Activated T-cell treated with anti-CD3 and anti-CD28 coated beads, Interleukin-2, amount 50 U/mL, for 72 hours (primary cell): ENCODE measurements at places on chromosomes 7 and 10. TPM values are rescaled to one million over a fixed set of nuclear protein-coding genes. Genes with fewer than 3 reads are reported as not detected.

GRCh38 chr7:72057231-72057630 lies 354.9 kb downstream of the CALN1 start:
- no peaks in the 10 kb centered on the region for H3K36me3 ChIP-seq
- H3K4me3 ChIP-seq: no peak overlapping the region
- no peak for DNase-seq
- H3K4me1 ChIP-seq: peaks cover 5% of the 10 kb centered on the region
- H3K27ac ChIP-seq: no peak overlapping the region
- no peaks in the 10 kb centered on the region for H3K27me3 ChIP-seq

The SMO gene
- 2.0 TPM for total RNA-seq

- no peaks in the 10 kb centered on the region for H3K27me3 ChIP-seq
- H3K36me3 ChIP-seq: no peaks in the 10 kb centered on the region
- no peak overlapping the region for H3K27ac ChIP-seq
- H3K4me3 ChIP-seq: peak overlapping the region; percentile 88
Measured at GRCh38 chr7:100602889-100603725, 944 bp downstream of the PCOLCE start.

The LAMB4 gene
- not detected for total RNA-seq

The OGDHL gene
- 0.99 TPM for total RNA-seq

- H3K27ac ChIP-seq: peak within 1 kb of the TSS; percentile 100
- no peaks in the 10 kb centered on the region for H3K27me3 ChIP-seq
- H3K4me1 ChIP-seq: peaks cover 62% of the 10 kb centered on the region
Measured at GRCh38 chr7:50304129-50304910, at the start of gene IKZF1. Gene IKZF1 (plus strand): TSS chr7:50304716. CDS start chr7:50319062, 14,346 bp downstream.

The ARHGEF5 gene
- total RNA-seq: 13.4 TPM

The DYNC1I1 gene
- not detected for total RNA-seq

The HACD1 gene
- total RNA-seq: 5.4 TPM

DNA sequence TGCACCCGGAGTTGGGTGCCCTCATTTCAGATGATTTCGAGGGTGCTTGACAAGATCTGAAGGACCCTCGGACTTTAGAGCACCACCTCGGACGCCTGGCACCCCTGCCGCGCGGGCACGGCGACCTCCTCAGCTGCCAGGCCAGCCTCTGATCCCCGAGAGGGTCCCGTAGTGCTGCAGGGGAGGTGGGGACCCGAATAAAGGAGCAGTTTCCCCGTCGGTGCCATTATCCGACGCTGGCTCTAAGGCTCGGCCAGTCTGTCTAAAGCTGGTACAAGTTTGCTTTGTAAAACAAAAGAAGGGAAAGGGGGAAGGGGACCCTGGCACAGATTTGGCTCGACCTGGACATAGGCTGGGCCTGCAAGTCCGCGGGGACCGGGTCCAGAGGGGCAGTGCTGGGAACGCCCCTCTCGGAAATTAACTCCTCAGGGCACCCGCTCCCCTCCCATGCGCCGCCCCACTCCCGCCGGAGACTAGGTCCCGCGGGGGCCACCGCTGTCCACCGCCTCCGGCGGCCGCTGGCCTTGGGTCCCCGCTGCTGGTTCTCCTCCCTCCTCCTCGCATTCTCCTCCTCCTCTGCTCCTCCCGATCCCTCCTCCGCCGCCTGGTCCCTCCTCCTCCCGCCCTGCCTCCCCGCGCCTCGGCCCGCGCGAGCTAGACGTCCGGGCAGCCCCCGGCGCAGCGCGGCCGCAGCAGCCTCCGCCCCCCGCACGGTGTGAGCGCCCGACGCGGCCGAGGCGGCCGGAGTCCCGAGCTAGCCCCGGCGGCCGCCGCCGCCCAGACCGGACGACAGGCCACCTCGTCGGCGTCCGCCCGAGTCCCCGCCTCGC lies at the start of gene EGFR:
EGFR (plus strand) TSS at position 657 of the 830 bp plus-strand sequence. CDS start 261 bp downstream, outside the sequence.
- no peak for DNase-seq
- peaks cover 36% of the 10 kb centered on the region for H3K27me3 ChIP-seq
- no peaks in the 10 kb centered on the region for H3K4me1 ChIP-seq
- H3K4me3 ChIP-seq: peak within 1 kb of the TSS; percentile 66
- no peaks in the 10 kb centered on the region for H3K36me3 ChIP-seq

GRCh38 chr7:38428041-38428440 lies 154.6 kb upstream of the TARP start:
- H3K4me1 ChIP-seq: peaks cover 69% of the 10 kb centered on the region
- peaks cover 2% of the 10 kb centered on the region for H3K36me3 ChIP-seq
- DNase-seq: no peak
- H3K27ac ChIP-seq: no peak overlapping the region
- no peak overlapping the region for H3K4me3 ChIP-seq

DNA sequence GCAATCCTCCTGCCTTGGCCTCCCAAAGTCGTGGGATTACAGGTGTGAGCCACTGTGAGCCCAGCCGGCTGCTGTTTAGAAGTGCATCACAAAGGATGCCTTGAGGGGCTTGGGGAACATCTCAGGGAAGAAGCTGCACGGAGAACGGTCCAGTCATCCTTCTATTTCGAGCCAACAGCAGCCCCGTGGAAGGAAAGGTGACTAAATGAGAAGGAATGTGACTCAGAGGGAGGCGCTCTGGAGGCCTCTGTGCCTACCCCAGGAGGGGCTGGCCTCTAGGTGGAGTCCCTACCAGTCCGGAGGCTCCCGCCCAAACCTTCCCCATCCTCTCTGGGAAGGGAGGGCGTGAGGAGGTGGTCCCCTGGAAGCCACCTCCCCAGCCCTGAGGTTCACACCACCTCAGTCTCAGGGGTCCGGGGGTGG lies 76.2 kb downstream of the CTBP2 start:
- no peak overlapping the region for H3K27ac ChIP-seq
- H3K4me1 ChIP-seq: no peaks in the 10 kb centered on the region
- H3K27me3 ChIP-seq: no peaks in the 10 kb centered on the region
- no peak for DNase-seq

DNA sequence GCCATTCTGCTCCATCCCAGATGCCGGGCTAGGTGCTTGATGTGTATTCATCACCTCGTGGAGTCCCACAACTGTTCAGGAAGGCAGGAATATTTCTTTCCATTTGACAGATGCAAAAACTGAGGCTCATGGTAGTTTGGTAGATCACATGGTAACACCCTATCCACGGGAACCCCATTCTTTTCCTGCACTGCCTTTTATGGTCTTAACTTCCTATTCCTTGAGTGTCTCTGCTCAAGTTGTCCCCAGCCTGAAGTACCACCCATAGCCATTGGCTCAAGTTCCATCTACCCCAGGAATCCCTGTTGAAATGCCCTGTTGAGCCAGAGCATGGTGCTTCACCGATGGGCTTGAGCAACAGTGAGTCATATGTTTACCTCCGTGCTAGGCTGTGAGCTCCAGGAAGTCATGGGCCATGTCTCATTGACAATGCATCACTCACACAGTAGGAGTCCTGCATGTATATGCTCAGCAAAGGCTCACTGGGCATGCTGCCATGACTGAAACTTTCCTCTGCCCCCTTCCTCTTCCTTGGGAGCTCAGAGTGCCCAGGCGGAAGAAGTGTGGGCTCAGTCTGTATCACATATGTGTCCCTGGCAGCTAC lies 71.7 kb upstream of the ADAM12 start:
- no peaks in the 10 kb centered on the region for H3K36me3 ChIP-seq
- H3K4me1 ChIP-seq: no peaks in the 10 kb centered on the region
- peaks cover 15% of the 10 kb centered on the region for H3K27me3 ChIP-seq
- DNase-seq: no peak
- no peak overlapping the region for H3K27ac ChIP-seq
- no peak overlapping the region for H3K4me3 ChIP-seq

DNA sequence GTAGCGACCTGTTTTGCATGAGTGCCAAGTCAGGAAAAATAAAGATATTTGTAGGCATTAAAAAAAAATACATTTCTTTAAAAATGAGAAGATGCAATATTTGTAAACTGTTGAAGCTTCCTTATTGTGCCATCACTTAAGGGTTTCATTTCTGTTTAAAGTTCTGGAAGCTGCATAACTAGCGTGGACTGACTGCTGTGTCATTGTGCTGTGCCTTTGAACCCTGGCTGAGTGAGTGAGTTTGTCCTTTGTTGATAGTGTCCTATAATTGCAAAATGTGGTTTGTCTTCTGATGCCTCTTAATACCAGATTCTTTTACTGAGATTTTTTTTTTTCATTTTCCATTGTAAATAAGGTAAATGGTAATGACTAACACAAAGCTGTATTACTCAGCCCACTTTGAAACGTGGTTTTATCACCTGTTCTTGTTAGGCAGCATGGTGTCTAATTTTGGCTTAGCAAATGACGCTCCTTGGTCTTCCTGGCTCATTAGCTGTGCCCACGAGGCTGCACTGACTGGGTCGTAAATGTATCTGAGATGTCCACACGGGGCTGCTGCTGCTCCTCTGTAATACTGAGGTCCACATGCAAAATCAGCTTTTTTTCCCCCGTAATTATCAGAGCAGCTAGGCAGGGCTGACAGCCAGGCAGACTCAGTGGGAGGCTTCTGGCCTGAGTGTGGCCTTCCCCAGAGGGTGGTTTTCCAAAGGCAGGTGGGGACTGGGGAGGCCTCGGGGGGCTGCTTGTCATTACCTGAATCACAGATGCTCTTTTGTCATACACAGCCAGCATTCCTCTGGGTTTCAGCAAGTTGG lies 14.8 kb downstream of the ZSCAN25 start:
- peaks cover 72% of the 10 kb centered on the region for H3K4me1 ChIP-seq
- peak; percentile 52 for DNase-seq
- peak overlapping the region; percentile 92 for H3K27ac ChIP-seq
- no peaks in the 10 kb centered on the region for H3K27me3 ChIP-seq
- H3K4me3 ChIP-seq: peak overlapping the region; percentile 53
- peaks cover 19% of the 10 kb centered on the region for H3K36me3 ChIP-seq

The PAPOLB gene
- total RNA-seq: 0.05 TPM

- H3K27me3 ChIP-seq: no peaks in the 10 kb centered on the region
- no peak overlapping the region for H3K27ac ChIP-seq
Measured at GRCh38 chr7:139687980-139688632, 89.7 kb downstream of the HIPK2 start.

GRCh38 chr7:98913026-98913425 lies 34.7 kb downstream of the TRRAP start:
- H3K4me1 ChIP-seq: no peaks in the 10 kb centered on the region
- no peak overlapping the region for H3K4me3 ChIP-seq
- peaks cover 6% of the 10 kb centered on the region for H3K36me3 ChIP-seq

DNA sequence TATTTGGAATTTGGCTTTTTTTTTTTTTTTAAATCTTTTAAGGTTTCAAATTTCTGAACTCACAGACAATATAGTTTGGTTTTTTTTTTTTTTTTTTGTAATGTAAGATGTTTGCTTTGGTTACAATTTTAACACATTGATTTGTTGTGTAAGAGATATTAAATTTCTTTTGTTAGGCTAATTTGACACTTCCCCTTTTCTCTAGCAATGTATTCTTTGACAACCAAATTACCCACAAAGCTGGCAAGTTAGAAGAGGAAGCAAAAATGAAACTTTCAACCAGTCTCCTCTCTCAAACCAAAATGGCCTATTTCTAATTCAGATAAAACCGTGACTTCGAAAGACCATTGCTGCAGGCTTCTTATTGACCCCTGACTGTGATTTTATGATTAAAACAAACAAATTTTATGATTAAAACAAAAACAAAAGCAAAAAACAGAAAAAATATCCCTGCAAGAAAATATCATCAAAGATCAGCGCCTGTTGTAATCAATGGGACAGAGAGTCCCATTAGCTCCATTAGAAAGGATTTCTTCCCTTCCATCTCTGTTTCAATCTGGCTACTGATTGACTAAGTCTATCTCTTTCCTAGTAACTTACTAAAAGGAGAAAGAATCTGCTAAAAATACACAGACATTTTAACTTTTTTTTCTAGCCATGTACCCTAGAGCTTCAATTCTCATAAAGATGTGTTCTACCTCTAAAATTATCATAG lies 489.2 kb downstream of the MDFIC start:
- H3K36me3 ChIP-seq: no peaks in the 10 kb centered on the region
- DNase-seq: no peak
- no peaks in the 10 kb centered on the region for H3K4me1 ChIP-seq
- no peak overlapping the region for H3K27ac ChIP-seq
- H3K27me3 ChIP-seq: no peaks in the 10 kb centered on the region
